ENCODE measurements at places on chromosomes 1 and 21. TPM values are rescaled to one million over a fixed set of nuclear protein-coding genes. Genes with fewer than 3 reads are reported as not detected.

KCNT2 gene
- polyA plus RNA-seq = 19.5 TPM

LINGO4 gene
- not detected for polyA plus RNA-seq

GCSAML gene
- polyA plus RNA-seq = not detected

OR2M4 gene
- not detected for polyA plus RNA-seq

TRPM2 gene
- polyA plus RNA-seq = 0.14 TPM

BPNT1 gene
- polyA plus RNA-seq = 38.4 TPM

FAF1 gene
- 38.4 TPM for polyA plus RNA-seq

MTFR1L gene
- polyA plus RNA-seq = 107 TPM

CEP170 gene
- 403 TPM for polyA plus RNA-seq

AADACL4 gene
- polyA plus RNA-seq = not detected

FCRL1 gene
- not detected for polyA plus RNA-seq

SH3BGR gene
- 13.8 TPM for polyA plus RNA-seq

SOAT1 gene
- polyA plus RNA-seq = 5.7 TPM

AZIN2 gene
- 22.7 TPM for polyA plus RNA-seq

APCS gene
- not detected for polyA plus RNA-seq

ELAPOR1 gene
- 18.8 TPM for polyA plus RNA-seq

RNF19B gene
- polyA plus RNA-seq = 30.8 TPM

NUDT4B gene
- 6.6 TPM for polyA plus RNA-seq

SYNC gene
- not detected for polyA plus RNA-seq

FAM163A gene
- 0.21 TPM for polyA plus RNA-seq

SLAMF9 gene
- polyA plus RNA-seq = not detected

RGS16 gene
- polyA plus RNA-seq = 1.1 TPM

SPATA1 gene
- polyA plus RNA-seq = 0.17 TPM

LRP8 gene
- 65.8 TPM for polyA plus RNA-seq

ADGRB2 gene
- polyA plus RNA-seq = 51.8 TPM

SLC45A3 gene
- 0.53 TPM for polyA plus RNA-seq

HPCAL4 gene
- polyA plus RNA-seq = 60.0 TPM

HUNK gene
- 9.3 TPM for polyA plus RNA-seq

PIK3C2B gene
- 28.7 TPM for polyA plus RNA-seq

ZNF593OS gene
- polyA plus RNA-seq = not detected

PDE4B gene
- 139 TPM for polyA plus RNA-seq

C8A gene
- polyA plus RNA-seq = not detected

PLA2G2D gene
- polyA plus RNA-seq = not detected

AMY2B gene
- polyA plus RNA-seq = 48.1 TPM

TNFAIP8L2 gene
- polyA plus RNA-seq = not detected

LRRC71 gene
- polyA plus RNA-seq = not detected

AMY1B gene
- polyA plus RNA-seq = not detected

PLXNA2 gene
- polyA plus RNA-seq = 30.6 TPM

INSRR gene
- polyA plus RNA-seq = 3.0 TPM

AUNIP gene
- polyA plus RNA-seq = 0.48 TPM

TFF1 gene
- not detected for polyA plus RNA-seq

RAB7B gene
- polyA plus RNA-seq = not detected

GIPC2 gene
- 0.72 TPM for polyA plus RNA-seq

LYPD8 gene
- polyA plus RNA-seq = not detected

All from neural cell (in vitro differentiated cells).